ENCODE measurements at places on chromosomes 1 and 21.
A peak's percentile ranks its signal among the peaks of the same experiment; 100 is the strongest.

DNA sequence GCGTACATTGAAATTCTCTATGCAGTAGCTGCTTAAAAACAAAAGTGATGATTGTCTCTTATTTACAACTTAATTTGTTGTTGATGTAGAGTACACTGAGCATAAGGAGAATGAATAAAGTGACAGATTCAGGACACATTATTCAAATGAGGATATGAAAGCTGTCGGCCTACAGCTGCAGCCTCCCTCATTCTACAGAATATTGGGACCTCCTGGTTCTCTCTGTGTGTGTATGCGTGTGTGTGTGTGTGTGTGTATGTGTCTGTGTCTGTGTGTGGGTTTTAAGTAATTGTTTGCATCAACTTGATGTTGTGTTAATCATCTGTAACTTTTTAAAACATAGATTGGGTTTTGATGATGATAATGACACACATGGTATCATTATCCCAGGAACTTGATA, 17.9 kb downstream of the PROX1 start:
- DNase-seq: no peak

GRCh38 chr1:248155927-248156326, 11.0 kb downstream of the OR2M5 start:
- DNase-seq: no peak

DNA sequence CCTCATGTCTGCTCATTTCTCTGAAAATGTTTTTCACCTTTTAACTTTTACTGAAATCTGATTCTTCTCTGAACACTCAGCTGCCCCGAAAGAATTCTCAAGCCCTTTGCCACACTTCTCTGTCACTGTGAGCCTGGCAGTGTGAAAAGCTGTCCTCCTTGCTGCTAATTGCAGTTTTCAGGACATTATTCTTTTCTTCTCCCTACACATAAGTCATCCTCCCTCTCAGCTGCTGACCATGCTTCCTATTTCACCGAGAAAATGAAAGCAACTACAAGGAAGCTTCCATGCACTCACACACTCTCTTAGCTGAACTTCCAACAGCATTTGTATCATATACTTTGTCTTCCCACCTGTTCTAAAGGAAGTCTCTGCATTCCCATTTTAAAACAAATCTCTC, 15.8 kb downstream of the OLFM3 start:
- DNase-seq: no peak

DNA sequence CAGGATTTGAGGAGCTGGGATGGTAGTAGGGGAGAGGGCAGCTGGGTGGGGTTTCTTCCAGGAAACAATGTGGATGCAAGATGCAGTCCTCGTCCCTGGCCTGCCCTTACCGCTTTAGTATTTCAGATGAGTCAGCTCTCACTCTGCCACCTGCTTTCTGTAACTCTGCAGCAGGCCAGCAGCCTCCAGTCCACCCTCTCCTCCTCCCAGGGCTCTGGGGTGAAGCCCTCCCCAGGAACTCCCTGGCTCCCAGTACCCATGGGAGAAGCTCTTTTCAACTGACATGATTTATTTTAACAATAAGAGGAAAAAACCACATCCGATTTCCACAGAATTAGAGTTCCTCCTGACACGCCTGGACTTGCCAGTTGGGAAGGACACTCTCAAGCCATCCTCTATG, 39.0 kb upstream of the IL20 start:
- no peak for DNase-seq

DNA sequence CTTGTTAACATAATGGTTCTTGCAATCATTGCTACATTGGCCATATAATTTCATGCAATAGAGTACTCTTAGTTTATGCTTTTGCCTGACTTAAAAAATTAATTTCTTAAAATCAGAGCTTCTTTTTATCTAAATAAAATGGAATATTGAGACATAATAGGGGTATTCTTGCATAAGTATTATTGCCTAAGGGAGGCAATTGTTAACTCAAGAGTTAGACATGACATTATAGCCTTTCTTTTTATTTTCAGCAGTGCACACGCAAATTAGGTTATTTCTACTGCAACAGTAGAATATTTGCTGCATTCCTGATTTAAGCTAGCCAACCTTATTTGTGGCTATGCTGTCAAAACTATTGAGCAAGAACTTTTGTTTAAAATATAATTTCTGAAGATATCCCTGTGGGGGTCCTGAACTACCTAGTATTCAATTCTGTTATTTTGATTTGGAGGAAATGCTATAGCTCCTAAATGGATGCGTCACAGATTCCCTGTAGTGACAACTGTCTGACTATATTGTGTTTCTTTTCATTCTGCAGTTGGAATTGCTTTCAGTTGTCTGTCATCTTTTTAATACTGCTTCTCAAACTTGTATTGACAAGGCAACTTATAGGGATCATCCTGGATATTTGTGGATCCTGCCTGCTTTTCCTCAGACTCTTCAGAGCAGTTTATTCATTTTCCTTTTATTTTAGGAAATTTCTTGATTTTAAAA, 211.0 kb downstream of the PATJ start:
- DNase-seq: no peak

GRCh38 chr1:168637350-168637991, 61.1 kb downstream of the XCL1 start:
- no peak for DNase-seq

- no peak for DNase-seq
These were observed 544 bp upstream of the CCT8 start for GRCh38 chr21:29074007-29074376.

DNA sequence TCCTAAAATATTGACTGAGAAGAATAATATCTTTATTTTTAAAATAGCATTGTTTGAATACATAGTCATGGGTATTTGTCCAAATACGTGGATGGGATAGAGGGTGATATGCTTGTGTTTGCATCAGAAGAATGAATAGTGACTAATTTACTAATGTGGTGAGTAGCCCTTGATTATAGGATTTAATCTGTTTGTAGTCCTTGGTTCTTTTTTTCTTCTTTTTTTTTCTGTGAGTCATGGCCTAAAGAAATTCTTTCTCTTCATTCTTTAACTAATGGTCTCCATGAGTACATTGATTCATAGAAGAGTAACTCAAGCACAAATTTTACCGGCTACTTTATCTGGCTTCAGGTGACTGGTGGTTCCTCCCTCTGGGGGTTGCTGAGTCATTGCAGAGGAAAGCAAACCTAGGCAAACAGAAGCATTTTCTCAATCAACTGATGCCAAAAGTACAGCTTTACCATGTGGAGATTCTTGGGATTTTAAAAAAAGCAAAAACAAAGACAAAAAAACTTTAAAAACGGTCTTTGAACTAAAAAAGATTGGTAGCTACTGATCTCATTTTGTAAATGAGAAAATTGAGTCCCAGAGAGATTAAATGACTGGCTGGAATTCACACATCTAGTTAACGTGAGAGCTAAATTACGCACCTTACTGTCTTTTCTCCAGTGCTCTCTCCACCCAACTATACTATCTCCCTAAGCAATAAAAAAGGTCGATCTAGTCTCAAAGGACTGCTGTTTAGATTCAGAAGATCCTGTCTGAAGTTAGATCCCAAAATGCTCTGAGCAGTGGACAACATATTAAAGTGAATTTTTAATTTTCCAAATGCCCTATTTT, 40.5 kb downstream of the AK5 start:
- no peak for DNase-seq

GRCh38 chr1:167555971-167556714, 2.6 kb upstream of the CREG1 start:
- peak; percentile 81 for DNase-seq

DNA sequence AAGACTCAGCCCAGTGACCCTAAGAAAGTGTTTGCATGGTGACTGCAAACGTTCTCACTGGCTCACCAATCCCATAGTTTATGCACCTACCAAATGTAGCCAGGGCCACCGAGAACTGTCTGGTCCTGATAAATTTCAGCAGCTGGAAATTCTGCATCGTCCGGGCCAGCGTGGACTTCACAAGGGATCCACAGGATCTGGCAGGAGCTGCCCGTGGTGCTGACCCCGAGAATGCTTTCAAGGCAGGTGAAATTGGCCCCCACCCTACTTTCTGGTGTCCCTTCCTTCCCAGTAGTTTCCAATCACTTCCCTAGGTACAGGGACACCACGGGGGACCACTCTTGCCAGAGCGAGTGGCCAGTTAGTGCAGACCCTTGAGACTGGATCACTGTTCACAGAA, 26.2 kb downstream of the UBASH3A start:
- DNase-seq: no peak

- DNase-seq: no peak
These were observed 16.0 kb downstream of the DHRS3 start for GRCh38 chr1:12601700-12602658.

- no peak for DNase-seq
These were observed 31.5 kb downstream of the RGS8 start for GRCh38 chr1:182652933-182653332.

- no peak for DNase-seq
These were observed 210.0 kb downstream of the HLX start for GRCh38 chr1:221089273-221089672.

- DNase-seq: peak; percentile 96
These were observed 905 bp downstream of the BTBD19 start for GRCh38 chr1:44808938-44809917.

GRCh38 chr1:172351346-172351745, 69.1 kb upstream of the C1orf105 start:
- no peak for DNase-seq

GRCh38 chr1:17189632-17189990, 15.3 kb upstream of the PADI1 start:
- DNase-seq: no peak

GRCh38 chr1:222522105-222522915, 25.6 kb downstream of the HHIPL2 start:
- DNase-seq: no peak

- no peak for DNase-seq
These were observed 45.1 kb upstream of the ROR1 start for GRCh38 chr1:63728611-63729226.

DNA sequence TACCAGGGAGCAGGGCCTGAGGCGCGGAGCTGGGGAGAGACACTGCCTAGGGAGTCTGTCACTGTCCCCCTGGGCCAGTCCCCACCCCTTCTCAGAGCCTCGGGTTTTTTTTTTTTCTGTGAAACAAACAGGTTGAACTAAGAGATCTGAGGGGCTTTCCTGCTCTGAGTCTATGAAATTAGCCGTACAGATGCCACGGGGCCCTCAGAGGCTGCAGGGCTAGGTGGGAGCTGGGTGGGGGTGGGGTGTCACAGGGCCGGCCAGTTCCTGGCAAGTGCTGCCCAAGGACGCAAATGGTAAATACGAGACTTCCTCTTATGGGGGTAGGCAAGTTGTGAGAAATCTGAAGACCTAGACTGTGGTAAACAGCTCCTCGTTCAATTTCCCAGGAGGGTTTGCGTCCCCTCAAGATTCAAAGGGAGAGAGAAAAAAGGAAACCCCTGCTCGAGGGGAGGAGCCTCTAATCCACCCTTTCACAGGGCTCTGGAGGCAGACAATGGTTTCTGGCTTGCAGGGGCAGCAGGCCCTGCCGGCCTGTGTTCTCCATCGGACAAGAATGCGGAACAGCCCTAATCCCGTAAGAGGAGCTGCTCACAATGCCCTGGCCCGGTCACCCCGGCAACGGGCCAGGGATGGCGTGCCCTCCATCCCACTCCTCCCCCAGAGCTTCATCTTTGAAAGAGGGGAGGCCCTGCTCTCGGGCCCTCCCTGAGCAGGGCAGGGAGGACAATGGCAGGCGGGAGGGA, 7.8 kb downstream of the NUAK2 start:
- peak; percentile 36 for DNase-seq

DNA sequence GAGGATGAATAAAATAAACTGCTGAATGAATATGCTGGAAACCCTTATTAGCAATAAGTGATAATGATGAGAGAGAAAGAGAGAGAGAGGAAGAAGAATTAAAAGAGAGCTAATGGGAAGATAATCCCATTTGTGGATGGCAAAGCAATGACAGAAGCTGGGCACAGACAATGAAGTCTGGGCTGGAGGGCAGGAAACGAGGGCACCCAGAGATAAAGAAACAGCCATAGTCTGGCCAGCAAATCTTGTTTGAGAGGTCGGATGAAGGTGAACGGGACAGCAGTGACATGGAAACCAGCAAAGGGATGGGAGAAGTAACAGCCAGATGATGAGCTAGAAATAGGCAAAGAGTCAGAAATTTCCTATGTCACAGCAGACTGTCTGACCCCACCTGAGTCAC, 155.9 kb downstream of the ASTN1 start:
- DNase-seq: no peak

DNA sequence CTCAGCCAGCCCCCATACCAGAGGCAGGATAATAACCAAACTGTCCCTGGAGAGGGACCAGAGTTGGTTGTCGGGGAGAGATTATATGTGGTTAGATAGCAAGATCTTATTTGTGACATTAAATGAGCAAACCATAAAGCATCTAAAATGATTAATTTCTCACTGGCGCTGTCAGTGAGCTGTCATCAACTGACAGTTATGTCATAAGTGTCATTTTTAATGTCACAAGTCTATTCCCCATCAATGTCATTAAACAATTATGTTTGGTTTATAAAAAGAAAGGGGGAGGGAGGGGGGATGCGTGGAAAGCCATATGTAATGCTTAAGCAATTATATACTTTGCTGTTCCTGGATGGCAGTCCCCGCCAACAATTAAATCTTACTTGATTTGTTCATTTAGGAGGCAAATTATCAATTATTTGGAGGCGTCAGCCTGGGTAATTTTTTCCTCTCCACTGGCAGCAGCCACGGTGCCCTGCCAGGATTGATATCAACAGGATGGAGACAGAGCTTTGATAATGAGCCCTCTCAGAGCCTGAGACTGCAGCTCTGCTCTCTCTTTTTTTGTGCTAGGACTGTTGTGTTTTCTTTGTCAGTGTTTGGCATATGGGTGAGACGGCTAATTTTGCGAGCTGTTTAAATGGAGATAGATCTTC, 333.6 kb upstream of the CAMK1G start:
- no peak for DNase-seq

DNA sequence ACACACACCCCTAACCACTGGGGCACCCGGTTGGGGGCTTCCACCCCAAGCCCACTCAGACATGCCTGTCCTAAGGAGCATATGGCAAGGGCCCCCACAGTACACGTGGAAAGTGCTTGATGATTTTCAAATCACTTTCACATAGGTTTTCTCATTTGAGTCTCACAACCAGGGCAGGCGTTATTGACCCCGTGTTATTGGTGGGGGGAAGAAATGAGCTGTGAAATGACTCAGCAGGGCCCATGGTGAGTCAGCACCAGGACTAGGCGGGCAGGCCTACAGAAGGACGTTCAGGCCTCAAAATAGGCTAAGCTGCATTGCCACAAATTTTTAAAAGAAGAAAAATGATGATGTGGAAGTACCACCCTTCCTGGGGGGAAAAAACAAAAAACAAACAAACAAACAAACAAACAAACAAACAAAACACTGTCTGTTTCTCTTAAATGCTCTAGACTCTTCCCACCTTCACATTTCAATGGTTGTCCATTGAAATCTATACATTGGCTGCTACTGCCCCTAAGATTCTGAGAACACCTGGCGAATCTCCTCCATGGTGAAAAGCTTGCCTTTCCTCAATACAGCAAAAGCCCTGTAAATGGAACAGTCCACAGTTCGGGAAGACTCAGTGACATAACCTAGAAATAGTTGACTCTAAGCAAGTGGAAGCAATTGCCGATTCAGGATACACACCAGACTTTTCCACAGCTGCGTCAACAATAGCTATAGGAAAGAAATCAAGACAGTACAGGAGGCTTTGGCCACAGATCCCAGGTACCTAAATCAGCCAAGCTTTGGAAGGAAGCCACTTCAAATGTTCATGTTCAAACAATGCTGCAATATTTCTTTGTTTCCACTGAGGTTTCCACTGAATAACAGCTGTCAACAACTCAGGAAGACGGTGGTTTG, 234.7 kb downstream of the TOMM20 start:
- peak; percentile 27 for DNase-seq

All from CD4-positive, alpha-beta T cell treated with Interleukin-4 for 4 hours (primary cell).